ENCODE measurements at places on chromosomes 6 and 20.
A peak's percentile ranks its signal among the peaks of the same experiment; 100 is the strongest.

DNA sequence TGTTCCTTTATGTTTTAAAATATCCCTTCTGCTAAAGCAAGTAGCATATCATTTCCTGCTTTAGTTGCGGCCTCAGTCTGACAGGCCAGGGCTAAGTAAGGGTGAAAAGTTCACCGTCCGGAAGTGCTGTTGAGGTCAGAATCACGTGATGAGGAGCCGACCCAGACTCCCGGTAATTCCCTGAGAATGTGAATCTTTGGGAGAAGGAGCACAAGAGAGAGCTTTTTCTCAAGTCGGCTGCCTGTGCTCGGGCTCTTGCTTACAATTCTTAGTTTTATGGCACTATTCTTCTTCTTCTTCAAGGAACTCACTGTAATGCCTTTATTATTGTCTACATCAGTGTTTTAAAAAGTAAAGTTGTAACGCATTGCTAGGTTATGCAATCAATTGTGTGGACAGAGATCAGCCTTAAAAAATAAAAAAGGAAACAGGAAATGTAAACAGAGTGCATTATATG lies 309.3 kb downstream of the PRL start:
- DNase-seq: no peak

DNA sequence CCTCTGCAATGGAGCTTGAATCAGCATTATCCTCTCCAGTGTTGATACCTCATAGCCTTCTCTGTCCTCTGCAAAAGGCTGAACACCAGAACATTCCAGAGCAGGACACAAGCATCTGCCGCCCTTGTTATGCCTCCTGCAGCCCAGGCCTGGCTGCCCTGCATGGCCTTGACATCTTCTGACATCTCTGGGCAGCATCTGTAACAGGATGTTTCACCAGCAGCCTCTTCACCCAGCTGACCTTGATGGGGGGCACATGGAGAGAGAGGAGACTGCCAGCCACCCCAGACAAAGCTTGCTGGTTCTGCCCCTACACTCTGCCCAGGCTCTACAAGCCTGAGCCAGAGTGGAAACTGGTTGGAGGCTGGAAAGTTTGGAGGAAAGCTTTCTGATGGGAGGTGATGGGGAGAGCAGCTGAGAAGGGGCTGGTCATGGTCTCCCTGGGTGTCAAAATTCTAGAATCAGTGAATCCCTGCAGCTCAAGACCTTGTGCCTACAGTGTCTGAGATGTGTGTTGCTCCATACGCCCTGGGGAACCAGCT lies 145.1 kb downstream of the MRPL14 start:
- DNase-seq: peak; percentile 26

- DNase-seq: peak; percentile 89
Observed at GRCh38 chr6:73523434-73524123, 2.7 kb upstream of the EEF1A1 start.

- DNase-seq: peak; percentile 33
Observed at GRCh38 chr6:150036081-150036480, 10.7 kb upstream of the RAET1L start.

GRCh38 chr20:40635971-40636370 lies 53.1 kb downstream of the MAFB start:
- DNase-seq: no peak

DNA sequence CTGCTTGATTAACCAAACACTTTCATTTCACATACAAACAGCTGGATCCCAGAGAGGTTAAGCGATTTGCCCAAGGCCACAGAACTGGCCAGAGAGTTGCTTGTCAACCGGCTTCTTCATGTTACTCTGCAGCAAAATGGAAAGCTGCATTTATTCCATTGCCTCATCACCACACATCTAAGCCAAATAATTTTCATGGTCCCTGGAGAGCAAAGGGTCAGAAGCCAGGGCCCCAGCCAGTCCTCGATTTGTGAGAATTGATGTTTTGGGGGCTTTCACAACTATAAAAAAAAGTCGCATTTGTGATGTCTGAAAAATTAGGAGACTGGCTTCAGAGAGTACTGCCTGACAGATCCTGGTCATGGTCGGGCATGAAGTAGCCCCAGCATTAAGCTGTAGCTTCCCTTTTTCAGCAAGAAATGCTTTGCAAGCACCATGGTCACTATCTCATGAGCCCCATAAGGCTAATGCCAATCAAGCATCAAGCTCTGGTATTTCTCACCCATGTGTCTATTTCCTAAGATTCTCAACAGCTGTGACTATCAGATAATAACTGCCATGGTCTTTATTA lies 95.8 kb downstream of the BANF2 start:
- DNase-seq: no peak

DNA sequence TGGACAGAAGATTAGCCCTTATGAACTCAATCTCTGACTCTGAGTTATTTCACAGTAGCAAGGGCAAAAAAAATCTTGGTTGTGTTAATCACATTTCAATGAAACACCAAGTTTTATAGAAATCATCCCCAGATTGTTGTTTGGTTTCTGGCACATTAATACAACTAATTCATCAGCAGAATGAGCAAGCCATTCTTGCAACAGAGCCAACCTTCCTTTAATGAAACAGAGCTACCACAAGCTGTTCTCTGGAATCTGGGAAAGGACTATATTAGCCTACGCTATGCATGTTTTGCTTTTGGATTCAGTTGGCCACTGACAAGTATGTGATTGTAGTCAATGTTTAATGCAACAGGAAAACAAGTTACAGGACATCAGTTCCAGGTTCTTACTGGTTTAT lies 13.8 kb upstream of the POPDC3 start:
- no peak for DNase-seq

- no peak for DNase-seq
Observed at GRCh38 chr20:38201356-38201755, 36.3 kb upstream of the TGM2 start.
